Panc1 (cell line): ENCODE measurements at places on chromosomes 5 and 9.

DNA sequence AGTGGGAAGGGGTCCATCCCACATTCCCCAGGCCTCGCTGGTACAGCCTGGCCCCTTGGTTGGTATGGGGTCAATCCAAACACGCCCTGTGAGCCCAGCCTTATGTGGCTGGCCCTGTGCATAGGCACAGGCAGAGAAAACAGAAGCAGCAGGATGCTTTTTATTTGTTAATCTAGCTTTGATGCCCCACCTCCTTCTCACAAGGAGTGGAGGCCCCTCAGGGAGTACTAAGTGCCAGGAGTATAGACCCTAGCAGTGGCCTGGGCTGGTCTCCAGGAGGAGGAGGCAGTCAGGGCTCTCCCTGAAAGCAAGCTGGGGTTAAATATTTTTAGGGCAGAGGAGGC lies 14.6 kb upstream of the TCF7 start:
- DNase-seq, result no peak

DNA sequence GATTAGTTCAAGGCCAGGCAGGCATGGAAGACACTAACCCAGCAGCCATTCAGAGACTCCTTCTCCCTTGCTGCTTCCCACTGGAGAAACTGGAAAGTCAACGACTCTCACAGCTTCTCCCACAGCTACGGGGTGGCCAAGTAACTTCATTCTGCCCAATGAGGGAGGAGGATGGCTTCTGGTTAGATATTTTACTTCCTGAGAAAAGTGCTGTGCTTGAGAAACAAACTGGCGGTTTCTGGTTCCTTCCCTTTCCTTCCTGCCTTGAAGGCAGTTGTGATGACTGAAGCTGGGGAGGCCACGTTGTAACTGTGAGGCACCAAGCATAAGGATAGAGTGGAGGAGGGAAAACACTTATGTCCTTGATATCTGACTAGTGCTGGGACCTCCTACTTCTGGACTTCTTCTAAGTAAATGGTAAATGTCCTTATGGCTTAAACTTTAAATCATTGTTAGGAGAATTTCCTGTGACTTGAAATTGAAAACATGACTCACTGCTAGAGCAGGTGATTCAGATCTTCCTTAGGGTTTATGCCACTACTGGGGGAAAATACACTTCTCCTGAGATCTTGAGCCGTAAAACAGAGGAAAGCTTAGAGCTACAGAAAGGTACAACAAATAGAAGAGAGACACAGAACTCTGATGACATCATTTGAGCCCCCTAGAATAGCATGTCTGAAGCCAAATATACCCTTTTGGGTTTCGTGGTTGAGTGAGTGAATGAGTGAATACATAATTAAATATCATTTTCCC lies 3.1 kb upstream of the GNPDA1 start:
- DNase-seq, result peak; percentile 71

GRCh38 chr5:89900346-89900745 lies 509.2 kb downstream of the CETN3 start:
- DNase-seq, result no peak

GRCh38 chr5:96149021-96149420 lies 187.4 kb upstream of the ELL2 start:
- DNase-seq, result no peak

GRCh38 chr9:121691890-121692289 lies 40.5 kb downstream of the DAB2IP start:
- no peak for DNase-seq

DNA sequence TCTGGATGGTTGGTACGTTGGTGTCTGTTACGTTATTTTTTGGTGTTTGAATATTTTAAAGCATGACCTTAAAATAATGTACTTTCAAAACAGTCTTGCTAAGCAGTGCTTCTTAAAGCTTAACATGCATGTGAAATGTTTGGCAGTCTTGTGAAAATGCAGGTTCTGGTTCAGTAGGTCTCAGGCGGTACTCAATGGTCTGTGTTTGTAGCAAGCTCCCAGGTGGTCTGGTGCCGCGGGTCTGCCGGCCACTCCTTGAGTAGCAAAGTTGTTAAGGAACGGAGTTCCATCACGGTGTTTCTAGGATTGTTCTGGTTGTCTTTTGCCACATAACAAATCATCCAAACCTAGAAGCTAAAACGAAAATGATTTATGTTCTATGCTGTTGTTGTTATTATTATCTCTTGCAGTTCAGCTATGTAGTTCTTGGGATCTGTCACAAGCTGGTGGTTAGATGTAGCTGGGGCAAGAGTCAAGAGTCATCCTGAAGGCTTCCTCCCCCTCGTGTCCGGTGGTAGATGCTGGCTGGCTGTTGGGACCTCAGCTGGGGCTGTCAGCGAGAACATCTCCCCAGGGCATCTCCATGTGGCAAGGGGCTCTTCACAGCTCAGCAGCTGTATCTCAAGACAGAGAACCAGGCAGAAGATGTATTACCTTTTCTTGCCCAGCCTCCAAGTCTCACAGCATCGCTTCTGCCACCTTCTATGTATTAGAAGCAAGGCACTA lies 186.8 kb downstream of the PALM2AKAP2 start:
- DNase-seq, result no peak

DNA sequence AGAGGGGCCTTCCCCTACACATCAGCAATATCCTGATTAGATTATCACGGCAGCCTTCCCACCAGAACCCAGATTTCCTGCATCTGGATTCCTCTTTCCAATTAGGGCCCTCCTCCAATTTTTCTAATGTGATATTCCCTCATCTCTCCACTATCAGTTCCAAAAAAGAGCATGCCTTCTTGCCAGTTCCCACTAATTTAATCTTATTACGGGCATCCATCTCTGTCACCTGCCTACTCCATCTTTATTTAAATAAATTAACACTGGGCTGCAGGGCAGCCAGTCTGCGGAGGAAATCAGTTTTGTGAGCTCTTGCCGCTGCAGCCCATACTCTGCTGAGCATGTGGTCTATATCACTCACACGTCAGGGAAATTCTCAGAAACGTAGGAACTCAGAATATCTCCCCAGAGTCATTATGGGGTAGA lies 16.6 kb upstream of the FBP2 start:
- DNase-seq, result no peak

DNA sequence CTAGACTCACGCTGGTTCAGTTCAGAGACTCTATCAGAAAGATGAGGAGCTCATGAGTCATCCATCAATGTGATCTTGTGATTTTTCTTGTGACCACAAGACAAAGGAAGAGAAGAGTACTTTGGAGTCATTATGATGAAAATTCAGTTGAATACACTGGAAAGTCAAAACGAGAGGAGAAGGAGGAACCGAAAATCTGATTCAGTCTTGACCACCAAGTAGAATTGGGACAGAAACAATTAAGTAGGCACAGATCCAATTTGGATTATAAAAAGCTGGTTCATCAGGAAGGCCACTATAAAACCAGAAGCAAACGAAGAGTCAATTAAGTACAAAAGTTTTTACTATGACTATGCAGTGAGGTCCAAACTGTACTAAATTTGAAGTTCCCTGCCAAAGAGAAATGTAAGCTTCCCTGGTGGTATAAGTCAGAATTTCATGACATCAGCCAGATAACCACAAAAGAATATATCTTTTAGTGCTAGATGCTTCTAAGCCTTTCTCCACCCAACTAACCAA lies 90.9 kb downstream of the THBS4 start:
- DNase-seq, result no peak

DNA sequence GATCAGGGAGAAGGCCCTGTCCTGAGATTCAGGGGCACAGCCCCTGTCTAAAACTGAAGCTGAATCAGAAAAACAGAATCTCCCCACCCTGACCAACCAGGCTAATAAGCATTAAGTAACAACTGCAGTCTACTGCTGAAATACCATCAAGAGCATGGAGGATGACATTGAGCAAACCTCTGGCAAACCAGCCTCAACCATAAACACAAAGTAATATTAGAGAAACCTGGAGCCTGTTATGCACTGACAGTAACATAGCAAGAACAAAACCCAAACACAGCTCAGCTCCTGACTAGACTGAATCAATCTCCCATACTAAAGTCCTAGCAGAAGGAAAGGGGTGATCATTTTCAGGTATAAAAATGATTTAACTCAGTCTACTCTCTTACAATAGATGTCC lies 24.8 kb upstream of the CCL21 start:
- DNase-seq, result no peak

DNA sequence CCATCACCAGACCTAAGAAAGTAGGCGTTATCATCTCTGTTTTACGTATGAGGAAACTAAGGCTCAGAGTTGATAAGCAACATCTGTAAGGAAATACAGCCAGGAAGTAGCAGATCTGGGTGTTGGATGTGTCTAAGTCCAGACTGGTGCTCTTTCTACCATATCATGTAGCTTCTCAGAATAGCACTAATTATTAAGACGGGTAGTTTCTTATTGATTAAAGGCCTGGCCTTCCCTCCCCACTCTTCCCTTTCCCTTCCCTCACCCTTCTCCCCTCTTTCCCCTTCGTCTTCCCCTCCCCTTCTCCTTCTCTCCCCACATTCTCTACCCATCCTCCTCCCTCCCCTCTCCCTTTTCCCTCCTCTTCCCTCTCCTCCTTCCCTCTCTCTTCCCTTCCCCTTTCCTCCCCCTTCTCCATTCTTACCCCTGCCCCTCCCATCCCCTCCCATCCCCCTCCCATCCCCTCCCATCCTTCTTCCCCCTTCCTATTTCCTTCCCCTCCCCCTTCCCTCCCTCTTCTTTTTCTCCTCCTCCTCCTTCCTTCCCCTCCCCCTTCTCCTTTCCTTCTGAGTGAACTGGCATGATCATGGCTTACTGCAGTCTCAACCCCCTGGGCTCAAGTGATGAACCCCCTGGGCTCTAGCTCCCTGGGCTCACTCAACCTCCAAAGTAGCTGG lies 79.4 kb downstream of the SNX24 start:
- DNase-seq, result no peak

- DNase-seq, result no peak
These were observed 179.1 kb downstream of the FGF1 start for GRCh38 chr5:142506756-142507155.

GRCh38 chr9:2066312-2067273 lies 51.4 kb downstream of the SMARCA2 start:
- DNase-seq, result no peak

DNA sequence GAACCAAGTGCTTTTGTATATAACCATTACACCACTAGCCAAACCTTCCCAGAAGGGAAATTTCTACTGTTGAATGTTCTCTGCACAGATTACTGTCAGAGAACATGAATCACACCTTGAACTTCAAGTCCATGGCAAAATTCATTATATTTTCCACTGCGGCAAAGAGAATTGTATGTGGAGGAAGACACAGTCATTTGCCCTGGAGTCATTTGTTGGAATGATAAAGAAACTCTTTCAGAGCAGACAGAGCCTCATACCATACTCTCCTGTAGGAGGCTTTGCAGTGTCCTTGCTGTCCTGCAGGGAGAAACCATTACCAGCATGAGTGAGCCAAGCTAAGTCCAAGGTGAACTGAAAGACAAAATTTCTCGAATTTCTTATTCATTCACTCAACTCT lies 369.0 kb downstream of the ARHGEF28 start:
- no peak for DNase-seq

- no peak for DNase-seq
These were observed 18.2 kb upstream of the WDR38 start for GRCh38 chr9:124835026-124835557.

DNA sequence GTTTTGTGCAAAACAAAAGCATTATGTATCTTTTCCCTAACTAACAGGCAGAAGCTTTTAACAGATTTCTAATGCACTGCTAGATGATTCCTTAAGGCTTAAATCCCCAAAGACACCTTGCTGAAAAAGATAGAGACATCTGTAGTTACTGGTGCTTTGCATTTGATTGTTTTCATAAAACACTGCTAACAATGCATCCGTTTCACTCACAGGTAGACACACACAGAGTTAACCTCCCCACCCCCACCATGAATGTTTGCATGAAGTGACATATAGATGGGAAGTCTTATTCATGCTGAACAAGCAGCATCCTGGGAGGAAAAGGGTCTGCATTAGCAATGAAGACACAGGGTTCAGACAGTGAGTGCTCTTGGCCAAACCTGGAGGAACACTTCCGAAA lies 100.9 kb downstream of the ASTN2 start:
- no peak for DNase-seq

GRCh38 chr5:147972076-147972840 lies 65.9 kb upstream of the C5orf46 start:
- no peak for DNase-seq

- no peak for DNase-seq
These were observed 20.9 kb downstream of the RANBP6 start for GRCh38 chr9:5994493-5994892.

- DNase-seq, result no peak
These were observed 167.2 kb downstream of the RASEF start for GRCh38 chr9:82895822-82896110.

DNA sequence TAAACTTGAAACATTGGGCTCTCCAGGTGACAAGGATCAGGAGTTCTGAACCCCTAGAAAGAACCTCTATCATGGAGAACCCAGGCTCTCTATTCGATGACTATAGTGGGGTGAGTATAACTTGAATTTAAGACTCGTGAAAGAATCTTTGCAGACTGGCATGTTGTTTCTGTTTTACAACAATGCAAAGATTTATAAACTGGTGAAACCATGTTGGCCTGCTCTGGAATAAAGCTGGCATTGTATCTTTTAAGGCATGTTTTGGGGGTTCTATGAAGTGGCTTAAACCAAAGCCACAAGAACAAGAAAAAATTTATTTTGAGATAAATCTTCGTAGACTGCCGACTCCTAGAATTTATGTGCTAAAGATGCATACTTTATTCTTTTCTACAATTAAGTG lies 9.8 kb upstream of the GDNF start:
- no peak for DNase-seq

GRCh38 chr9:126806336-126806735 lies 1.5 kb downstream of the ZBTB43 start:
- no peak for DNase-seq

DNA sequence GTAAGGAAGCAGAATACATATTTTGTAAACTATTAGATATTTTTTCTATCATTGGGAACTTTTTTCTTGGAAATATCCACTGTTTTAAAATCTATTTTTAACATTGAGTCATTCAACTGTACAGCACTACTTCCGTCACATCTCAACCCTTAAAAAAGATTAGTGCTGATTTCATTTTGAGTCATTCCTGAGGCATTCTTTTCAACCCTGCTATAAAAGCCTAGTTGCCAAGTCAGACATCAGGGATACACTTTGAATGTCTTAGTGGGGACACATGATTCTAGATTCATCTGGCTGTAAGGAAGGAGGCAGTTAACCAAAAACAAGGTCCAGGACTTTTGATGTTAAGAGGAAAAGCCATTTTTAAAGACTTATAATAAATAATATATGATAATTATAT lies 160.9 kb downstream of the GIN1 start:
- DNase-seq, result peak; percentile 82

GRCh38 chr9:109016132-109016531 lies 2.8 kb upstream of the CTNNAL1 start:
- no peak for DNase-seq

- DNase-seq, result no peak
These were observed 1.8 kb upstream of the TSC1 start for GRCh38 chr9:132946211-132946610.

DNA sequence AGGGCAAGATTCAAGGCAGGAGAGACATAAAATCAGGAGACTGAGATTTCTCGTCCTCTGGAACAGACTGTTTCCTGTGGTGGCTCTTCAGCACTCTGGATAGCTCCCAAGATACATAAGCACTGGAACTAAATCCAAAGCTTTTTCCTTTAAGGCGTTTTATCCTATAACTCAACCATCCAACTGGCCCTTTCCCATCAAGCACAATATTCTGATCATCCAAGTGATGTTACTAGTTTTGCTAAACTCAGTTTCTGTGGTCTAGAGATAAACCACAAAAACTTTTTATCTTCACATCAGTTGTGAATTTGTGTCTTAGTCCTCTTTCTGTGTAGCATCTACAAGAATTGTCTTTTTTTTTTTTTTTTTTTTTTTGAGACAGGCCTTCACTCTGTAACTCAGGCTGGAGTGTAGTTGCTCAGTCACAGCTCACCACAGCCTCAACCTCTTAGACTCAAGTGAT lies 299.4 kb downstream of the COX7C start:
- DNase-seq, result no peak
